Stimulated activated CD4-positive, alpha-beta T cell treated with anti-CD3 and anti-CD28 coated beads, Interleukin-1b, Interleukin-23, amount 100 ng/mL, for 24 hours (primary cell): ENCODE measurements at places on chromosomes 1 and 21.
A peak's percentile ranks its signal among the peaks of the same experiment; 100 is the strongest.

DNA sequence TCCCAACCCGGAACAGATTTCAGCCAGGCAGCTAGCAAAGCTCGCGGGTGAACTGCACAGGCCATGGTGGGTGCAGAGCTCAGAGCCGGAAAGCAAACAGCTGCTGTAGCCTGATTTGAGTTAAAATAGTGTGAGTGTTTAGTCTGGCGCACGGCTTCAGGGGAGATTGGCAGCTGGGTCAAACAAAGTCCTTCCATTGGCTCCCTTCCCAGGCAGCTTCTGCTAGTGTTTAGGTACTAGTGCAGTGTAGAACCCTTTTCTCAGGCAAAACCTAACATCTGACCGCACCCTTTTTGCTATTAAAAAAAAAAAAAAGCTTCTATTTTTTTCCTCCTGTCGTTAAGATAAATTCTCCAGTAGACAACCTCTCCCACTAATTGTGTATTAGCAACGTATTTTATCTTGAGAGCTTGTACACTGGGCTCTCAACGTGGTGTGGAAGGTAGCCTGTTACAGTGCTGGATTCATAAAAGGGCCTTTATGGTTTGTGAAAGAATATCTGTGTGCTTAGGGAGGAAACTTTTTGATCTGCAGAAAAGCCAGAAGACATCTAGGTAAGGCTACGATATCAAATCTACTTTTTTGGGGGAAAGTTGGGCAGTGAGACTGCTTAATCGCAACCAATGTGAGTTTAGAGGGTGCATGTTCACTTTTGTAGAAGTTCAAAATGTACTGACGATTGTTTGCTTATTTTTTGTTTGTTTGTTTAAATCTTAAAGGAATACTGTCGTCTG lies 689.6 kb downstream of the USP25 start:
- DNase-seq = no peak

- no peak for DNase-seq
These were observed 26.2 kb downstream of the LEMD1 start for GRCh38 chr1:205395616-205396015.

DNA sequence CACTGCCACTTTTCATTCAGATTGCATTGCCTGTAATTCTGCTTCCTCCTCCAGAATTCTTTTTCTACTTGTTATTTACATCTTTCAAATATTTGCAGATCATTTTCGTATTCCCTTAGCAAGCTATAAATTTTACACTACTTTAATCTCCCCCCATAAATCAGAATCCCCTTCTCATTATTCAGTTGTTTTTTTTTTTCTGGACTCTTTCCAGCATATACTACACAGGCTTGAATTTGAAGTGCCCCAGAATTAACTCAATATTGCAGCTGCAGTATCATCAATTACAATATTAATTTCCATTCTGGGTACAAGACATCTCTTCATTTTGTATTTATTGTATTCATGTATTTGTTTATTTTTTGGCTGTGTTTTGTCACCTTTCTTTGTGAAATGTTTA lies 1494.3 kb downstream of the AMY1C start:
- DNase-seq = no peak

DNA sequence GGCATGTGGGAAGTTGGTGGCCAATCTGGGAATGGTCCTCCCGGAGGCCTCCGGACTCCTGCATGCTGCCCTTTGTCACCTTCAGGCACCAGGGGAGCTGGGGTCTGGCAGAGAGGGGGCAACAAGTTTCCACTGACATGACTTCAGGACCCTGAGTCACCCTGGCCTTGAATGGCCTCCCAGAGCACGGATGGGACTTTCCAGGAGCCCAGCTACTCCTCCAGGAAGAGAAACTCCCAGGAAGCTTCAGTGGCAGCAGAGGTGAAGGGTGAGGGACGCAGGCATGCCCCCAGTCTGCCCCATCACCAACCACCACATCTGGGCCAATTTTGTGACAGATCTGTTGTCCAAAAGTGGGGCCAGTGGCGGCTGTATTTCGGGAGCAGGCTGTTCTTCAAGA lies 55.9 kb upstream of the WASF2 start:
- DNase-seq = no peak

- DNase-seq = no peak
These were observed 4.5 kb downstream of the ZC3H12A start for GRCh38 chr1:37478890-37479254.

- DNase-seq = no peak
These were observed 566.1 kb downstream of the LTN1 start for GRCh38 chr21:28426545-28426944.

GRCh38 chr1:207109004-207109403 lies 5.0 kb downstream of the C4BPA start:
- no peak for DNase-seq

DNA sequence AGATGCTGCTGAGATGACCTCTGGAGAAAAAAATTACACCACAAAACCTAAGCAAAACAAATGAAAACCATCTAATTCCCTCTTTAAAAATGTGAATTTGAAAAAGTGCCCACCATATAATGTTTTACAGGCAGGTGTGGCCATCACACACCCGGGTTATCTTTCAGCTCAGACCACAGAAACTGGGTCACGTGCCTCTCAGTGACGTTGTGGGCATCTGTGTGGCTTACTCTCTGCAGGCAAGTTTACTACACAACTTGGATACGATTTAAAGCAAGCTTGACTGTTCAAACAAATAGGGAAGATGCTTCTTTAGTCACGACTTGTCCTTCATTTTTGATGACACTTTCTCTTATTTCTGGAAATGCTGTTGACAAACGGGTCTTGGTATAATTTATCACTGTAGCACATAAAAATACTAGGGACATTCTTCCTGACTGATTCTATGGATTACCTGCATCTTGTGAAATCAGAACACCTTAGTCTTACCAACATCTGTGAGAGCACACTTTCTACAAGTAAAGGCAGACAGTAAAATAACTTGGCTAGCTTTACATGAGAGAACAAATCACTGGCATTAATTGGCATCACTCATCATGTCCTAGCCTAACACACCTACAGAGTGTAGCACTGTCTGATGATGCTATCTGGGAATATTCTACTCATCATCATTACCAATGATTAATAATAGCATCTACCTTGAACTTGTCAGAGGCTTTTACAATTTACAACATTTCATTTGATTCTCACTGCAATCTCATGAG lies 89.3 kb upstream of the EDEM3 start:
- no peak for DNase-seq

- no peak for DNase-seq
These were observed 52.5 kb upstream of the RGS2 start for GRCh38 chr1:192756314-192756713.

DNA sequence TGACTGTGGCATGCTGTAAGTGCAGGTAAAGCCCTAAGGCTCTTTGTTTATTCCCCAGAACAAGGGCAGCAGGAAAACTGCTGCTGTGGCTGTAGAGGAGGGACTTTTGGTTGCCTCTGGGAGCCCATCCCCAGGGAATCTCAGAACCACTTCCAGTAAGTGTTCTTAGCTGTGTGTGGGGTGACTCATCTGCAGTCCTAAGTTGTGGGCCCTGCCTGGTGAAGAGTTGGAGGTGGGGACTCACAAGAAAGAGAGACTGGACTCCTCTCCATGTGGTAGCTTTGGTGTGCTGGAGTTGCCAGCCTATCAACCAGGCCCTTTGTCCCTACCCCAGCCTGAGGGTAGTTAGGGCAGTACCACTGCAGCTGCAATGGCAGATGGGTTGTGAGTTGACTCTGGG lies 24.0 kb upstream of the DENND1B start:
- DNase-seq = no peak

DNA sequence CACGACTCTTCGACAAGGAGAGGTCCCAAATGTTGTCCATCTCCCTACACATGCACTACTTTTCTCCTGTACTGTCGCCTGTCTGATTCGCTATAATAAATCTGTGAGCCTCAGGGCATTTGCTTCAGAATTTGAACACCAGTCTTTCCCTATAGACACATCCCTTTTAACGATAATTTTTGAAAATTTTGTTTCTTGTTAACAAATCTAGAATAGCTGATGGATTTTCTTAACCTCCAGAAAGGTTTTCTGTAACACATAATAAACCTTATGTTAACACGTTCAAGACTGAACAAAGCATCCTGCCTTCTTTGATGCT lies 704 bp downstream of the CAPZA1 start:
- no peak for DNase-seq

DNA sequence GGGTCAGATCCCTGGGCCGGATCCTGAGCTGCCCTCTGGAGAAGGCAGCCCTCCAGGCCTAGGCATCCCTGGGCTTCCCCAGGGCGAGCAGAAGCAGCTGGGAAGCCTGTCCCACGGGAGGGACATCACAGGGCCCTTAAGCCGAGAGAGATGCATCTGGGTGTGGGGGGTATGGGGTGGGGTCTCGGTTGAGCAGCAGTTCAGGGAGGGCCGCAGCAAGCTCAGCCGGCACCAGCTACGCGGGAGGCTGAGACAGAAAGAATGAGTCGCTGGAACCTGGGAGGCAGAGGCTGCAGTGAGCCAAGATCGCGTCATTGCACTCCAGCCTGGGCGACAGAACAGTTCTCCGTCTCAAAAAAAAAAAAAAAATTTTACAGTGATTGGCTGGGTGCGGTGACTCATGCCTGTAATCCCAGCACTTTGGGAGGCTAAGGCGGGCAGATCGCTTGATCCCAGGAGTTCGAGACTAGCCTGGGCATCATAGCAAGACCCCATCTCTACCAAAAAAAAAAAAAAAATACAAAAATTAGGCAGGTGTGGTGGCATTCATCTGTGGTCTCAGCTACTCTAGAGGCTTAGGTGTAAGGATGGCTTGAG lies 37.7 kb downstream of the RRP1 start:
- no peak for DNase-seq

DNA sequence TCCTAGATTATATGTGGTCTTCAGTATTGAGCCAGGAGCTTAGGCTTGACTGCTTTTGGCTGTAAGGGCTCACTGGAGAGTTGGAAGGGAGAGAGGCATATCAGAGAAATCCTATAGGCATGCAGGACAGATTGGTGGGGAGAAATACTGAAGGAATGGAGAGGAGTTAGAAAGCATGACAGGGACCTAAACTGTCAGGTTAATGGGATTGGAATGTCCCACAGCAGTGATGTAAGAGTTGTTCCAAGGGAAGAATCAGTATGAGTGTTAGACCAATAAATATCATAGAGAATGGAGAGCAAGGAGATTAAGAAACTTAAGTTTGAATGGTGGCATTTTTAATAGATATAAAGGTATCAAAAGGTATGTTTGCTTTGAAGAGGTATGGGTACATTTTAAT lies 39.7 kb downstream of the SLC35A3 start:
- DNase-seq = no peak

DNA sequence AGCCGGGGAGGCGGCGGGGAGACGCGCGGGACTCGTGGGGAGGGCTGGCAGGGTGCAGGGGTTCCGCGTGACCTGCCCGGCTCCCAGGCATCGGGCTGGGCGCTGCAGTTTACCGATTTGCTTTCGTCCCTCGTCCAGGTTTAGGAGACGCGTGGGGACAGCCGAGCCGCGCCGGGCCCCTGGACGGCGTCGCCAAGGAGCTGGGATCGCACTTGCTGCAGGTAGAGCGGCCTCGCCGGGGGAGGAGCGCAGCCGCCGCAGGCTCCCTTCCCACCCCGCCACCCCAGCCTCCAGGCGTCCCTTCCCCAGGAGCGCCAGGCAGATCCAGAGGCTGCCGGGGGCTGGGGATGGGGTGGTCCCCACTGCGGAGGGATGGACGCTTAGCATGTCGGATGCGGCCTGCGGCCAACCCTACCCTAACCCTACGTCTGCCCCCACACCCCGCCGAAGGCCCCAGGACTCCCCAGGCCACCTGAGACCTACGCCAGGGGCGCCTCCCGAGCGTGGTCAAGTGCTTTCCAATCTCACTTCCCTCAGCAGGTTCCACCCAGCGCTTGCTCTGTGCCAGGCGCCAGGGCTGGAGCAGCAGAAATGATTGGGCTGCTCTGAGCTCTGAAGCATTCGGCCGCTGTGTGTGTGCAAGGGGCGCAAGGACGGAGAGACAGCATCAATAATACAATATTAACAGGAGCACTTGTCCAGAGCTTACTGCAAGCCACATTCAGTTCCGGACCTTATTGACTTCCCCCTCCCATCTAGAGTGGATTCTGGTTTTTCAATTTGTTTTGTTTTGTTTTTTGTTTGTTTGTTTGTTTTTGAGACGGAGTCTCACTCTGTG lies 10.3 kb downstream of the SIM2 start:
- no peak for DNase-seq

- peak; percentile 23 for DNase-seq
These were observed 5.1 kb downstream of the HSPB7 start for GRCh38 chr1:16012590-16013219.

GRCh38 chr1:30611741-30612309 lies 111.6 kb downstream of the MATN1 start:
- no peak for DNase-seq

GRCh38 chr1:2519029-2519685 lies 7.2 kb downstream of the PANK4 start:
- no peak for DNase-seq

- DNase-seq = no peak
These were observed 14.4 kb upstream of the ERVH48-1 start for GRCh38 chr21:42939582-42940413.

DNA sequence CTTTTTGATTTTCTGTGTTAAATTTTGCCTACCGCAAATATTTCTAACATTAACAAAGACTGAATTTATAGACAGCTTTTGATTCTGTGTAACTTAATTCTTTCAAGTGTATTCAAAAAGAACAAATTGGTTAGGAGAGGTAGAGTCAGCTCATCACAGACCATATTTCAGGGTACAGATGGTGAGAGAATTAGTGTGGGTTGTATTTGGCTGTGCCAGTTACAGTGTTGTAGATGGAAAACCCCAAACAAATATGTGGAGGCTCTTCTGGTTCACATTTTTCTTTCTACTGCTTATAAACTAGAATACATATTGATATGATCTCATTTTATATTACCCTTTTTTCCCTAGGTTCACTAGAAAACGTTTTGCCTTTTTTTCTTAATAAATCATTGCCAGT lies 11.1 kb downstream of the RCAN3 start:
- DNase-seq = no peak
